HCT116 (cell line): ENCODE measurements at places on chromosomes 6 and 20.

DNA sequence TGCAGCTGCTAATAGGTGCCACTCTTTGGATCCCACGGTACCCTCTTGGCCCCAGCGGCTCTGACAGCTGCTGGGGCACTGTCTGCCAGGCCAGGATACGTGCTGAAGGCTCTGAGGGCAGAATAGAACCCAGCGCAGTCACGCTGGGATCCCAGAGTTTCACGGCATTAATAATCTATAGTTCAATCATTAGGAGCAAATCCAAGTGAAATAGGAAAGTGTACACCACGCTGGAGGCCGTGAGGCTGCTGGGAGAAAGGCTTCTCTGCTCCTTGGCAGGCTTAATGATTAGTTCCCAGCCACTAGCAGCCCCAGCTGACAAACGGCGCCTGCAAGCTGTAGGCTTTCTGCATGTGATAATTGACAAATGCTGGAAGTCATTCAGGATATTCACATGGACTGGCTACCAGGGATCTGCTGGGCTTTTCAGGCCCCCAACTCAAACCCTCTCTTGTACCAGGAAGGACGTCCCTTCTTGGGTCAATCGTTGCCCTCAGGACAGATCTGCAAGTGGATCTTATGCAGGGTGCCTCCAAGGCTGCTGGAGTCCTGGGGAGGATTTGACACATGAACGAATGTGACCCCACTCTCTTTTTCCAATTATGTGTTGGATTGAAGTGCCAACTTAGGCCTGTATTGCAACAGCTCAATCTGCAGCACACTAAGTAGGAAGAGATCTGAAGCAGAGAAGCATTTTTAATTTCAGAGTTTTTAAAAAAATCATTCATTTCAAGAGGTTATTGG lies 50.1 kb upstream of the INSM1 start:
- no peak for DNase-seq

- no peak for DNase-seq
Measured at GRCh38 chr6:72865467-72865866, 243.6 kb downstream of the KCNQ5 start.

GRCh38 chr6:100479179-100480035 lies 14.7 kb upstream of the SIM1 start:
- peak; percentile 54 for DNase-seq

DNA sequence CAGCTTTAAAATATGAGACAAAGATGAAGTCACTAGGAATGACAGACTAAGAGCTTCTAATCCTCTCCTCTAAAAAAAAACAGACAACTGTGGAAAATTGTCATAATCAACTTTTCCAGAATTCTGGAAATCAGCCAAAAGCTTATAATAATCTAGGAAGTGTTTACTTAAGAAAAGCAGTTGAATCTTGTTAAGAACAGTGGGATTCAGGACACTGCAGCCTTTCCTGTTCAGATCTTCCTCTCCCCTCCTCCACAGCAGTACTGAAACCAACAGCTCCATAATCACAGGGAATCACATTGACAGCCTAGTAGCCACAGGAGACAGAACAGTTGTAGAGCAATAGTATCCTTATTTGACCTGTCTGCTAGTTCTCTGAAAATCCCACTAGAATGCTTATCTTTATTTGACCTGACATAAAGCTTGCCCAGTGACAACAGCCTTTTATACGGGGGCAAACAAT lies 41.6 kb downstream of the IBTK start:
- DNase-seq, result no peak

DNA sequence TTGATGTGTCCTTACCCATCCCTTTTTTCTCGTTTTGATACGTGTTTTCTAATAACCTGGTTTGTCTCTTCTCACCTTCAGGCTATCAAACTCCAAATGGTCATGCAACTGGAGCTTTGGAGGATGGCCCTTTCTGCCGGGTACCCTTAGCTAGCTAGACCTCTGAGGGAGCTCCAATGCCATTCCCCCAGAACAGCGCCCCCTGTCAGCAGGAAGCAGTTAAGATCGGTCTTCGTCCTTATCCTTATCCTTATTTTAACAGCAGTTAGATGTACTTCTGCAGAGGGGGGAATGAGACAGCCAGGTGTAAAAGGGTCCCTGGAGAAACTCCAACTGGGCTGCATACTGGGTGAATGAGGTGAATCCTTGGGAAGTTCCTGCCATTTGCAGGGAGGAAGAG lies 37.2 kb downstream of the SEL1L2 start:
- no peak for DNase-seq

GRCh38 chr20:46221256-46221833 lies 87.0 kb downstream of the CDH22 start:
- DNase-seq, result no peak
